MG63 (cell line): ENCODE measurements at places on chromosomes 11 and 22. TPM values are rescaled to one million over a fixed set of nuclear protein-coding genes. Genes with fewer than 3 reads are reported as not detected.
A peak's percentile ranks its signal among the peaks of the same experiment; 100 is the strongest.

LDLRAD3 gene
- total RNA-seq = 1.6 and 1.8 TPM in 2 replicates

- DNase-seq = peak; percentile 43
Measured at GRCh38 chr11:115784796-115785521, 280.7 kb upstream of the CADM1 start.

CASP5 gene
- not detected in 2 replicates for total RNA-seq

GRCh38 chr11:2458321-2458720 lies 13.5 kb downstream of the KCNQ1 start:
- DNase-seq = no peak

IGLL5 gene
- not detected in 2 replicates for total RNA-seq

- DNase-seq = no peak
Measured at GRCh38 chr11:30351061-30351460, 28.2 kb downstream of the ARL14EP start.

APOBEC3B gene
- total RNA-seq = 3.6 and 4.5 TPM in 2 replicates

UBQLN3 gene
- total RNA-seq = not detected in 2 replicates

ENTHD1 gene
- total RNA-seq = not detected in 2 replicates
